ENCODE measurements at places on chromosomes 7 and 10.

GRCh38 chr7:1933066-1933750, 263.1 kb downstream of the ELFN1 start:
- no peak for DNase-seq

DNA sequence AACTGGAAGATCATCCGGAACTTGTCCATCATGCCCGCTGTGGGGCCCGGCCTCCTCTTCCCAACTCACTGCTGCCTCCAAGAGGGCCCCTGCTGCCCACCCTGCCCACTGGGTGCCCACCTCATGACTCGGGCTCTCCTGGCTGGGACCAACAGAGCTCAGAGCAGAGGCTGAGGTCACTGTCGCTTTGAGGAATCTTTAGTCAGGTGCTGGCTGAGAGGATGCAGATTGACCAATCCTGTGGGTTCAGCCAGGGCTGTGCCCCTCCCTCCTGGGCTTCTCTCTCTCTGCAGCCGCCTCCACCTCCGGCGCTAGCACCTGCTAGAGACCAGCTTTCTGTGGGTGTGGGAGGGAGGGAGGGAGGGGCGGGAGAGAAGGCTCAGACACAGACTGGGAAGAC, at the start of gene CALHM1:
Gene CALHM1, minus strand, starts transcription at position 181 of the 400 bp plus-strand sequence. Its CDS starts 149 bp downstream, at position 32.
- no peak for DNase-seq

DNA sequence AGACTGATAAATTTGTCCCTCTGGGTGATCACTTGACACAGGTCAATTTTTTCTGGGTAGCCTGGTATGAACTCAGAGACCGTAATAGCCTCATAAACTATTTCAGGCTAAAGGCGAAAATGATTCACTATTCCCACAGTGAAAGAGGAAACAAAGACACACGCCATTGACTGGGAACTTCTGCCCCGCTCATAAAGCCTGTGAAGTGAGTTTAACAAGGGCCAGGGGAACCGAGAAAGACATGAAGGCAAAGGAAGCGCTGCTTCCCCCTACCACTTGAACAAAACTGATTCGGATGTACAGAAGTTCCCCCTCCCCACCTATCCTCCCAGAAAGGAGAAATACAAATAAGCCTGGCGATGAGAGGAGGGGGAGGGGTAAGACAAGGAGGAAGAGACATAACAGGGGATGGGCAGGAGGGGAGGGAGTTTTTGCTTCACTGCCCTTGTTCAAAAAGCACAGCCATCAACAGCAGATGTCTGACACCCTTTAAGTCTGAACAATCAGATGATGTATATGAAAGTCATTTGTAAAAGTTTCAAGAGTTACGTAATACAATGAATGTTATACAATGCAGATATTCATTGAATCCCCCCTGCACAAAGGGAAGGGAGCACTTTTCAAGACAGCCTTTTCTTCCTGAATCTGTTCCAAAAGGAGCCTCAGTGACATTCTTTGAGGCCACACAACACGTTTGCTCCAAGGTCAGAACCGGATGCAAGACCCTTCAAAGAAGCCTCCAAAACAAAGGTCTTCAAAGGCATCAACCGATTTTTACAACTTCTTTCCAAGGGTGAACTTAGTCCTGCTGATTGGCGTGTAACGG, 734 bp downstream of the ABCB4 start:
- DNase-seq = peak; percentile 23

- no peak for DNase-seq
Measured at GRCh38 chr10:107831772-107832171, 667.3 kb upstream of the SORCS1 start.

DNA sequence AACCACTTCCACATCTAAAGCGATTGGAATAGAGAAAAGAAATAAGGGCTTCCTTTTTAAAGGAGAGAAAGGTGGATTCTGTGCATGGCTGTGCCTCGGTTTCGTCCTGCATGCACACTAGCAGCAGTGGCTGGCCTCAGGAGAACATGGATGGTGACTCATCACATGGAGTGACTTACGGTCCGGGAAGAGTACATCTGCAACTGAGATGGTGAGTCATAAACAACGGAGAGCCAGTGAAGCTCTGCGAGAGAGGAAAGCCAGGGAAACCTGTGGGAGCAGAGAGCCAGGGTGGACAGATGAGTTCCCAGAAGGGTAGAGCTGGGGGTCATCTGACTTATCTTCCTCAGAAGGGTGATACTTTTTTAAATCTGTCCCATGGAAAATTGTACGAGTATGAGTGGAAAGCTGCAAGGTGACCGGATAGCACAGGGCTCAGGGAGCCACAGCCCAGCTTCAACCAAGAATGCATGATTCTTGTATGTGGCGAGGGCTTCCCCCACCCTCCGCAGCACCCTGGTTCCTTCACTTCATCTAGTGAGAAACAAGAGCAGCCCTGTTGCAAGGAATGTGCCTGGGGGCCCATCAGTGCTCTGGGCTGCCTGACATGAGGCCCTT, 259.1 kb downstream of the KLF6 start:
- DNase-seq = no peak
